ENCODE measurements at places on chromosomes 13 and 19. TPM values are rescaled to one million over a fixed set of nuclear protein-coding genes. Genes with fewer than 3 reads are reported as not detected.

DNA sequence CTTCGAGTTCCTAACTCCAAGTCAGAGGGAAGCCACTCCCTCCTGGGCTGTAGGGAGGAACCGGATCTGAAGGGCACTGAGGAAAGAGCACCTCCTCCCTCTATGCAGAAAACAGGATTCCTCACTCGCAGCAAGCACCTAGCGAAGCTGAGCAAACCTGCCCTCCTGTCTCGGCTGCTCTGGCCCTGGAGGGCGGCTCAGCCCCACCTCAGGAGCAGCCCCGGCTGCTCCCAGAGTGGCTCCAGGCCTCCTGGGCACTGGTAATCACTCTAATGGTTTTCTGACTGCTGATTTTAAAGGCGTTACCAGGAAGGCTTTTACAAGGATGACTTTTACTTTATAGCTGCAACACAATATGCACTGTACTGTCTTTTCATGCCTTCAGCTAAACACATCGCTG lies 312.5 kb downstream of the TEX29 start:
- no peak for DNase-seq

ACP7 gene
- total RNA-seq = not detected

DNA sequence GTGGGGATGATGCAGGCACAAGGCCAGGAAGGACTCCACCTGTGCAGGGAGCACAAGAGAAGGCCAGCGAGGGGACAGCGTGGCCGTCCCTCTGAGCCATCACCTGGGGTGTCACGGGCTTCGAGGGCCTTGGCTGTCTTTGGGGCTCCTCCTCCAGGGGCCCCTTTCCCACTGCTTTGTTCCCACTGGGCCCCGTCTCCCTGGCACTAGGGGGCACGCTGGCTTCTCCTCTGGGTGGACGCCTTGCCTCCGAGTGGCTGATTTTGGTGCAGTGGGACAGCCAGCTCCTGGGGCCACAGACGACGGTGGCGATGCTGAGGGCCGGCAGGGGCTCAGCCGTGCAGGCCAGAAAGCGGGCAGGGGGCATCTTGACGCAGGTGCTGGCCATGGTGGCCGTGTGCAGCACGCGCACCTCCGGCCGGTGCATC lies 43.2 kb upstream of the GRTP1 start:
- DNase-seq = no peak

DNA sequence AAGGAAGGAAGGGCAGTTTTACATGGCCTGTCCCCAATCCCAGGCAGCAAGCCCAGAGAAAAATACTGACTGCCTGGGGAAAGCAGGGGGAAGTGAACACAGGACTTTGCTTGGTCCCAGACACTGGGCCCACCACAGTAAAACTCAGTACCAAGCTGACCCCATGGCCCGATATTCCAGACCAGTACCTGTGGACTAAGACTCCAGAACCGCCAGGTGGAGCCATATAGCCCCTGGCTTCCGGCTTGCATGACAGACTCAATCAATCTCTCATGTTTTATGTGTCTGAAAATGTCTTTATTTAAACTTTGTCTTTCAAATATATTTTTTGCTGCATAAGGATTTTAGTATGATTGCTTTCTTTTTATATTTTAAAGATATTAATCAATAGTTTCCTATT lies 767.9 kb upstream of the SLITRK6 start:
- no peak for DNase-seq

PLPPR3 gene
- not detected for total RNA-seq
